Progenitor cell of endocrine pancreas (in vitro differentiated cells): ENCODE measurements at places on chromosomes 4 and X. TPM values are rescaled to one million over a fixed set of nuclear protein-coding genes. Genes with fewer than 3 reads are reported as not detected.

- DNase-seq = peak; percentile 10
These were observed 759 bp upstream of the TBC1D1 start for GRCh38 chr4:37889849-37890800.

DNA sequence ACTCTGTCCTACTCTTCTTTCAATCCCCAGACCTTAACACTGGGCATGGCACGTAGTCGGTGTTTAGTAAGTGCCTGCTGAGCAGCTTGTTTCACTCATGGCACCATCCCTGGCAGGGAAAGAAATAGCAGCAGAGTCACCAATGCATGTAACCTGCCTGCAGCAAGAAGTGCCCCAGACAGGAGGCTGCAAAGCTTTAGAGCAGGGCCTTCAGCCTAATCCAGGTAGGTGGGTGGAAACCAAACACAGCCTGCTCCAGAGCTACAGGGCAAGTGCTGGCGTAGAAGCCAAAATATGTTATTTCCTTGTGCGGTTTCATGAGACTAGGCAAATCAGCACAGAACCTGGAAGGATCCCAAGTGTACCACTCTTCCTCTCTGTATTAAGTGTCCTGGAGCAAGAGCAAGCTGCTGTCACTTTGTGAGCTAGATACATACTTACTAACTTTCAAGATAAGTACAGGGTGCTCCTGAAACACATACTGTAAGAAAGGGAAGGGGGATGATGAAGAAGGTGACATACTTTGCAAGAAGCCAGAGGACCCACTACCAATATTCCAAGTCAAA, 5.5 kb downstream of the PROM1 start:
- DNase-seq = no peak

GRCh38 chr4:76558396-76559235, 123.6 kb downstream of the SHROOM3 start:
- DNase-seq = no peak

- DNase-seq = no peak
These were observed 1508.9 kb downstream of the STIM2 start for GRCh38 chr4:28369499-28369898.

DNA sequence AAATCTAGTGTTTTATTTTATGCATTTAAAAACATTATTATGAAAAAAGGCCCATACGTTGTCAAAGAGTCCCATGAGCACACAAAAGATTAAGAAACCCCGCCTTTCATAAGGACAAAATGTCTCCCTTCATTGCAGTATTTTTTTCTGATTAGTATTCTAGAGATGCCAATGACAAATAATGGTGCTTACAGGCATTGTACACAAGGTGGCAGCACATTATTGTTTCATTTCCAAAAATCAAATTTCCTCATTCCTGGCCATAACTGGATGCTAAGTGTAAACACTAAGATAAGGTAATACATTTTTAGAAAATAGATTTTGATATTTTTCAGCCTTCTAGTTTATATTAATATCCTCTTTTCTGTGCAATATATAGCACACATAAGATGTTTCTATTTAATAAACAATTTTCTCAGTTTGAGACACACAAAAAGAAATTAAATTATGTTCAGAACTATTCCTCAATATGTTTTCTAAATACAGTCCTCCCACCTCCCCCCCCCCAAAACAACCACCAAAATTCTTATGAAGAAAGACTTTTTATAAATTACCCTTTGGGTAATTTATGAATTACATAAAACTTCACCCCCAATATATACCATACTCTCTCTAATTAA, 47.7 kb downstream of the TIGD2 start:
- DNase-seq = no peak

DNA sequence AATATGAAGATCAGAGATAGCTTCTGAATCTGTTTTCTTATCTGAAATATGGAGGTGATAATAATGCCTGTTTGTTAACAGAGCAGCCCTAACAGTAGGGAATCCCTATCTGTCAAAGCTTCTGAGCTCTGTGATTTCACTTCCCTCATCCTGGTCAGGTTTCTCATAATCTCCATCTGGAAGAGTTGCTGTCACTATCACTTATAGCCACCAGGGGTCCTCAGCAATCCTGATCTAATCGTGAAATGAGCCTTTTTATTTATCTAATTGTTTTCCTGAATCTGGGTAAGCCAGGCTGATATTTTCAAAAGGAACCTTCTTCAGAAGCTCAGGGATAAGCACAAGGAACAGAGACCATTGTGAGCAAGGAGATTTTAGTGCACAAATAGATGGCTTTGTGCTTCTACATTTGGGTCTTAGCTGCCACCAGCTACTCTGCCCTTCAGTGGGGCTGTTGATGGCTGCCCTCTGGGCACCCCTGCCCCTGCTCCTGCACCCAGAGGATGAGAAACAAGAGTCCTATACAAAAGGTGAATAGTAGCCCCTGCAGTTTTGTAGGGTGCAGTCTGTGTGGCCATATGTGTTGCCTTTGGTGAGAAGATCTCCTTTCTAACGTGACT, 196.4 kb upstream of the RADX start:
- no peak for DNase-seq

- no peak for DNase-seq
These were observed 79.8 kb upstream of the RPL34 start for GRCh38 chr4:108540536-108540935.

Gene ANXA10
- total RNA-seq = not detected in 2 replicates

Gene MAGEA1
- not detected in 2 replicates for total RNA-seq

Gene UGT2B17
- not detected in 2 replicates for total RNA-seq
